ENCODE measurements at places on chromosomes 4 and X.

- H3K27me3 ChIP-seq, result peaks cover 12% of the 10 kb centered on the region
- no peak overlapping the region for H3K27ac ChIP-seq
- no peak for DNase-seq
- H3K4me3 ChIP-seq, result no peak overlapping the region
- peaks cover 8% of the 10 kb centered on the region for H3K4me1 ChIP-seq
These were observed 734 bp upstream of the SH3TC1 start for GRCh38 chr4:8198206-8198905.

GRCh38 chrX:110536816-110537215 lies 178.2 kb downstream of the RTL9 start:
- no peaks in the 10 kb centered on the region for H3K4me1 ChIP-seq
- H3K27me3 ChIP-seq, result no peaks in the 10 kb centered on the region
- no peaks in the 10 kb centered on the region for H3K36me3 ChIP-seq
- DNase-seq, result no peak
- H3K27ac ChIP-seq, result no peak overlapping the region

GRCh38 chrX:153910446-153910845 lies 6.0 kb downstream of the AVPR2 start:
- H3K4me1 ChIP-seq, result no peaks in the 10 kb centered on the region
- H3K27ac ChIP-seq, result no peak overlapping the region
- DNase-seq, result no peak
- H3K36me3 ChIP-seq, result no peaks in the 10 kb centered on the region
- no peaks in the 10 kb centered on the region for H3K27me3 ChIP-seq

GRCh38 chr4:110622841-110623717 lies at the start of gene PITX2:
Gene PITX2, minus strand, starts transcription at chr4:110623077. Its CDS starts 617 bp downstream, at chr4:110622460.
- no peak within 1 kb of the TSS for H3K27ac ChIP-seq
- H3K27me3 ChIP-seq, result no peaks in the 10 kb centered on the region
- no peak within 1 kb of the TSS for H3K4me3 ChIP-seq
- H3K4me1 ChIP-seq, result no peaks in the 10 kb centered on the region

GRCh38 chr4:158861281-158861680 lies 92.5 kb downstream of the FNIP2 start:
- no peaks in the 10 kb centered on the region for H3K27me3 ChIP-seq
- peaks cover 14% of the 10 kb centered on the region for H3K36me3 ChIP-seq
- peaks cover 17% of the 10 kb centered on the region for H3K4me1 ChIP-seq
- no peak overlapping the region for H3K27ac ChIP-seq

DNA sequence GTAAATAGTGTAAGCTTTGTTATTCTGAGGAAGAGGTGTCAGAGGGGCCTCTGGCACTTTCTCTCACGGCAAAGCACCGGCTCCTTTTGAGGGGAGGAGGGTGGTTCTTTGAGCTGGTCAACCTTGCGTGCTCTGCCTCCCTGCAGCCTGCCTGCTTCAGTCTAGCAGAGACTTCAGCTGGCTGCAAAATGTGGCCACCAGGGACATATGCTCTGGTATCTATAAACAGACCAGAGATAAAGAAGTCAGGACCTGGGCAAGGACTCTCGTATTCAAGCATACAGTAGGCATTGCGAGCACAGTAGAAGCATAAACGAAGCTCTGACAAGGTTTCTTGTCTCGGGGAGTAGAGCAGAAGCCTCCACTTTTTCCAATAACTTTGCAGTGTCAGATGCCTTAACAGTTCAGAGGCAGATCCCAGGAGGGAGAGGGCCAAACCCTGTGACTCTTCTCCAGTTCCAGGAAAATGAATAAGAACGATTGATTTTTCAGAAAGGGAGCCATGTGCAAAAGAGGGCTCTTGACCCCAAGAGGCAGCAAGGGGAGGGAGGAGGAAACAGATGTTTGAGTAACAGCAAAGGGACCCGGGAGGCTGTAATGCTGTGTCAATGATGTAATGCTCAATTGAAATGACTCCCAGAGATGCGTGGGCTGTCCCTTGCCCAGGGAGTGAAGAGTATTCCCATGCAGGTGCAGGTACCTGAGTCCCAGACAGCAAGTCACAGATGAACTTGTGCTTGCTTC lies 57.9 kb upstream of the TEX13D start:
- no peak overlapping the region for H3K27ac ChIP-seq
- no peak for DNase-seq
- H3K4me3 ChIP-seq, result no peak overlapping the region

DNA sequence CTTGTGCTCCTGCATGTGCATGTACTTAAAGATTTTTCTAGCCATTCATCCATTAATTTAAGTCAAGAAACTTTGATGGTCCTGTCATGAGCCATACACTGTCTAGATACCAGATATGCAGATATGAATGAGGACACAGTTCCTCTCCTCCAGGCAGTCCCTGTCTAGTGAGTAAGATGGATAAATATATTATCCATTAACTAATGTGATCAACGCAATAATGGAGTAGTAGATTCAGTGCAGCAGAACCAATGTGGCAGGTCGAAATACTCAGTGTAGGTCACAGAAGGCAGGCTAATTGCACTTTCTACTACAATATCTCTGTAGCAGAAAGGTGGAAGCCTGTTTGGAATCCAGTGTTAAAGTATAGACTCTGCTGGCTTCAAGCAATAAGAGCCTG lies 112.5 kb downstream of the PCDH7 start:
- H3K4me1 ChIP-seq, result no peaks in the 10 kb centered on the region
- no peaks in the 10 kb centered on the region for H3K36me3 ChIP-seq
- no peak overlapping the region for H3K27ac ChIP-seq
- H3K4me3 ChIP-seq, result no peak overlapping the region
- H3K27me3 ChIP-seq, result no peaks in the 10 kb centered on the region
